Small intestine (tissue), 16 donors: ENCODE measurements at places on chromosomes 7 and 10.

DNA sequence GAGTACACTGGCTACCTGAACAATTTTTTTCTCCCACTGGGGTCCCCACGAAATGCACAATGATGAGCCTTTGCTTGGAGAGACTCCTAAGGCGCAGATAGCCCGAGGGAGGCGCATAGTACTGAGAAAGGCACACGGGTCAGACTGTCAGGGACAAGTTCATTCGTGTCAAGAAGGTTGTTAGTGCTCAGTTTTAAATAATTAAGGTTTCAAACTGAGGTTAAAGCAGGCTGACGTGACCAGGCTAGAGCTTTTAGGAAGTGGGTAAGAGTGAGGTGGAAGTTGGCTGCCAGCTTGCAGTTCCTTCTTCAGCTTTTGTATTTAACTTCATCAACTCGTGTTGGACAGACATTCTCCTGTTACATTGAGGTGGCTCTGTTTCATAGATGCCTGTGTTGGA lies 31.6 kb downstream of the RBM33 start:
- H3K4me3 ChIP-seq = no peak overlapping the region
- H3K36me3 ChIP-seq = no peaks in the 10 kb centered on the region
- no peaks in the 10 kb centered on the region for H3K27me3 ChIP-seq

DNA sequence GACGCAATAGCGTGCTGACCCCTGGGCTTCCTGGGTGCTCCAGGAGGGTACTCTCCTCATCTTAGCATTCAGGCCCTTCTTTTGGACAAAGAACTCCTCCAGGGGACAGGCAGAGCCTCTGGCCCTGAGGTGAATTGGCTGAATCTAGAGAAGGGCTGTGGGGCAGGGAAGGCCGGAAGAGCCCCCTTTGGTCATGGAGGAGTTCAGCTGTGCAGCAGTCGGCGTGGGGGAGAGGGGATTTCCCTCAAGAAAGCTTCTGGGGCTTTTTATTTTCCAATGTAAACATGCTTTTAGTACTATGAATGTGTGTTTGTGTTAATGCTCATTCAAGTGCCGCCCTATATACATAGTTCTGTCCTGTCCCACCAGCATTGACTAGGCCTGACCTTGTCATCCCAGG lies 38.8 kb downstream of the FIGNL1 start:
- no peaks in the 10 kb centered on the region for H3K36me3 ChIP-seq
- no peak overlapping the region for H3K27ac ChIP-seq
- H3K4me3 ChIP-seq = no peak overlapping the region
- DNase-seq = no peak

GRCh38 chr7:90931986-90932916 lies 332.0 kb upstream of the FZD1 start:
- DNase-seq = no peak
- H3K36me3 ChIP-seq = no peaks in the 10 kb centered on the region
- H3K4me3 ChIP-seq = no peak overlapping the region
- no peaks in the 10 kb centered on the region for H3K4me1 ChIP-seq
- H3K27me3 ChIP-seq = no peaks in the 10 kb centered on the region
- H3K27ac ChIP-seq = no peak overlapping the region

DNA sequence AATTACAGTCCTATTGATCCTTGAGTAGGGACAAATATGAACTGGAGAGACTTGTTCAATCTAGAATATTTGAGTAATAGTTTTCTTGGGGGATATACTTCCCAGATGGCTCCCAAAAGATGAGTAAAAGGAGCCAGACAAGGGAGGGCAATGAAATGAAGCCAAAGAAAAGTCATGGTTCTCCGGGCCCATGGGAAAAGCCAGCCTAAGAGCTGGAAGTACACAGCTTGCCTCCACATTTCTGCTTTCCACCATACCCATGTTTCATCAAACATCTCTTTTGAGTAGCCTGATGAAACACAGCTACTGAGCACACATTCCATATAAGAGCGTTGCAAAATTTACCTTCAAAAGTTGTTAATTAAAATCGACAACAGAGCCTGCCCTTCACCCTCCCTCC lies 535.0 kb upstream of the FZD8 start:
- DNase-seq = no peak
- H3K27ac ChIP-seq = no peak overlapping the region
- no peaks in the 10 kb centered on the region for H3K4me1 ChIP-seq

DNA sequence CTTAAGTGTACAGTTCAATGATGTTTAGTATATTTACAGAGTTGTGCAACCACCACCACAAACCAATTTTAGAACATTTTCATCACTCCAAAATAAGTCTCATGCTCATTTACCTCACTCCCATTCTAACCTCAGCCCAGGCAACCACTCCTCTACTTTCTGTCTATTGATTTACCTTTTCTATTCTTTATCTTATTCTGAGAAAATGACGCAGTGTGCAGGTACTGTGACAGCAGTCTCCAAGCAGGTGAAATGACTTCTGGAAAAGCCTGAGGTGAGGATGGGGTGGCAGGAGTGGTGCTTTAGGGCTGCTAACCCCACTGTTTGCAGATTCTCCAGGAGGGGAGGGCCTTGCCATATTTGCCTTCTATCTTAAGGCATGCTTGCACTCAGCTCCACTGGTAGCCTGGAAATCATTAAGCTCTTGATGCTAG lies 39.5 kb downstream of the GARS1 start:
- H3K27ac ChIP-seq = no peak overlapping the region
- H3K36me3 ChIP-seq = peaks cover 28% of the 10 kb centered on the region
- no peak for DNase-seq
- H3K27me3 ChIP-seq = no peaks in the 10 kb centered on the region
- H3K4me3 ChIP-seq = no peak overlapping the region
- H3K4me1 ChIP-seq = no peaks in the 10 kb centered on the region

GRCh38 chr10:15364001-15364400 lies 7.1 kb downstream of the FAM171A1 start:
- H3K4me1 ChIP-seq = no peaks in the 10 kb centered on the region
- H3K27me3 ChIP-seq = no peaks in the 10 kb centered on the region
- no peaks in the 10 kb centered on the region for H3K36me3 ChIP-seq
- H3K27ac ChIP-seq = no peak overlapping the region
- no peak for DNase-seq
- H3K4me3 ChIP-seq = no peak overlapping the region

DNA sequence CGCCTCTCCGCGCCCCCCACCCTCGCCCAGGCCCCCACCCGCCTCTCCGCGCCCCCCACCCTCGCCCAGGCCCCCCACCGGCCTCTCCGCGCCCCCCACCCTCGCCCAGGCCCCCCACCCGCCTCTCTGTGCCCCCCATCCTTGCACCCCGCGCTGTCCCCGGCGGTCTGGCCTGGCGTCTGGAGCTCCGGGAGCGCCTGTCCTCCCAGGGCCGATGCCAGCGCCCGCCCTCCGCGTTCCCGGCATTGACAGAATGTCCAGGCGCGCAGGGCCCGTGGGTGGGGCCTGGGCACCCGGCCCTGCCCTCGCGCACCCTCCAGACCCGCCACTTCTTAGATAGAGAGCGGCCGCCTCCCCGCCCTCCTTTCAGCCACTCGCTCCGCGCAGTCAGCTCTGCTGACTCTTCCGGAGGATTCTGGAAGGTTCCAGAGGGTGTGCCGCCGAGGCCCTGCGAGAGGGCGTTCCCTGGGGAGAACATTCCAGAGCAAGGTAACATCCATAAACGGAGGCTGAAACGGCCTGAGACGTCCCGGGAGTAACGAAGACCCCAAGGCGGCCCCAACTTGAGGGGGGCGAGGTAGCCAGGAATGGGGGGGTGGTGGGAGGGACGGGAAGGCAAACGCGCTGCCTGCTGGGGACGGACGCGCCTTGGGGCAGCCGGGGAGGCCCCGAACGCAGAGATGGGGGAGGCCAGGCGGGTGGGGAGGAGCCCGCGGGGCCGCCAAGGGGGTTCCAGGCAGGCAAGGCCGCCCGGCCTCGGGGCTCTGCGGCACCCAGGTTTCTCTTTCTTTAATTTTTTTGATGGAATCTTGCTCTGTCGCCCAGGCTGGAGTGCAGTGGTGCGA lies 117.8 kb downstream of the DYNC2I1 start:
- no peaks in the 10 kb centered on the region for H3K27me3 ChIP-seq
- no peak for DNase-seq
- no peaks in the 10 kb centered on the region for H3K4me1 ChIP-seq
- H3K27ac ChIP-seq = no peak overlapping the region

DNA sequence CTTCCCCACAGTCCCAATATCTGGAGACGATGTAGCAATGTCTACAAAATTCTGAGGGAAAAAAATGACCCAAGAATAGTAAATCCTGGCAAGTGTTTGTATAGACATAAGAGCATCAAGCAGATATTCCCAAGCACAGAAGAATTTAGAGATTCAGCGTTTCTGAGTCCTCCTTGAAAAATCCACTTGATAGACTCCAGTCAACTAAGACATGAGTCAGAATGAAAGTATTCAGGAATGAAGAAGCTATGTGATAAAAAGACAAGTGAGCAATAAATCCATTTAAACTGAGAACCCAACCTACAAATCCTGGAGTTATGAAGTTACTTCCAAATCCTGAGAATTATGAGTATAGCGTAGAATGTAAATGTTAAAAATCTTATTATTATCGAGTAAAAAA lies 86.1 kb upstream of the NPY start:
- no peaks in the 10 kb centered on the region for H3K27me3 ChIP-seq
- H3K4me1 ChIP-seq = peaks cover 3% of the 10 kb centered on the region
- DNase-seq = no peak
- no peak overlapping the region for H3K27ac ChIP-seq
- no peaks in the 10 kb centered on the region for H3K36me3 ChIP-seq
- no peak overlapping the region for H3K4me3 ChIP-seq

GRCh38 chr10:74079936-74080590 lies 70.6 kb downstream of the AP3M1 start:
- no peaks in the 10 kb centered on the region for H3K27me3 ChIP-seq
- no peak overlapping the region for H3K27ac ChIP-seq
- no peak overlapping the region for H3K4me3 ChIP-seq
- DNase-seq = no peak
- no peaks in the 10 kb centered on the region for H3K4me1 ChIP-seq
- peaks cover 2% of the 10 kb centered on the region for H3K36me3 ChIP-seq

GRCh38 chr7:139370943-139371313 lies 11.2 kb downstream of the LUC7L2 start:
- no peaks in the 10 kb centered on the region for H3K4me1 ChIP-seq
- DNase-seq = no peak
- H3K27ac ChIP-seq = no peak overlapping the region
- H3K4me3 ChIP-seq = no peak overlapping the region
- H3K27me3 ChIP-seq = no peaks in the 10 kb centered on the region

DNA sequence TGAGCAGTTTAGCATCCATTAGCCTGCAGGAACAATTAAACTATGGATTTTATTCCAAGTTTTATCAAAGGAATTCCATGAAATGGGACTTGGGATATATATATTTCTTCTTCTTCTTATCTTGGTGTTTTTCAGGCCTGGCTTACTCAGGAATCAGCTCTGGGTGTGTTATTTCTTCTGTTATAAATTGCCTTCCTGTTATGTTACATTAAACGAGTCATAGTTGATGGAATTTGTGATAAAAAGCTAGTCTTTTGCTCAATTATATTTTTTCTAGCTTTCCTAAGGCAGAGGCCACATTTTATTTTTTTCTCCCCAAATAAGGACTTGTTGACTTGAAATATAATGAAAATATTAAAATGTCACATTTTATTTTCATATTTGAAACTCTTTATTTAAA lies 141.3 kb downstream of the EPC1 start:
- no peaks in the 10 kb centered on the region for H3K36me3 ChIP-seq
- H3K4me3 ChIP-seq = no peak overlapping the region
- no peaks in the 10 kb centered on the region for H3K27me3 ChIP-seq
- no peak for DNase-seq
- H3K4me1 ChIP-seq = peaks cover 2% of the 10 kb centered on the region

DNA sequence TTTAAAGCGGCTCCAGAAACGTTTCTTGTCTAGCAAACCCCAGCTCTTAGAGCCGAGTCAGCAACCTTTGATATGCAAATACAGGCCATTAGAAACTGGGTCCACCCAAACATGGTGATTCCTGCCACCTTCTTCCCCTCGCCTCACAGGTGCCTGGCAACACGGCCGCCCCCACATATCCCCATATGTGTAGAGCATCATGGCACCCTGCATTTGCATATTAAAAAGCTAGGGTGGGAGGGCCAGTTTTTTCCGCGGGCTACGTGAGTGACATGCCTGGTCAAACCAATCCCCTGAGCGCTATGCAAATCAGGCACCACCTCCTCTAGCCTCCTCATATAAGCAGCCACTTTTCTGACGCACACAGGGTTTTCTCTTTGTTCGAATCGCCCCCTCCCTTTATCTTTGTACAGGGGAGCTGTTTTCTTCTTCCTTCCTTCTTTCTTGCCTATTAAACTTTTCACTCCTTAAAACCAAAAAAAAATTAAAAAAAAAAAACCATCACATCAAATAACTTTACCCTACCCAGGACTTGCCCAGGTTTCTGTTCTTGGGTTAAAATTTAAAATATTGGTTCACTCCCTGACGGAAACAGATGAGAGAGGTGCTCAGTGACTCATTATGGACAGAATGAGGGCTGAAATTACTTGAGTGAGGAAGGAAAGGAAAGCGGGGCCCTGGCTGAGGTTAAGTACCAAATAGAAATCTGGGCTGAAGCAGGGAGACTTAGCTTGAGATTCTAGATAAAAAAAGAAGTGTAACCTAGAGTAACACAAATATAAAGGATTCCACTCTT lies 59.8 kb downstream of the COA1 start:
- no peak overlapping the region for H3K4me3 ChIP-seq
- H3K27me3 ChIP-seq = no peaks in the 10 kb centered on the region
- DNase-seq = no peak

DNA sequence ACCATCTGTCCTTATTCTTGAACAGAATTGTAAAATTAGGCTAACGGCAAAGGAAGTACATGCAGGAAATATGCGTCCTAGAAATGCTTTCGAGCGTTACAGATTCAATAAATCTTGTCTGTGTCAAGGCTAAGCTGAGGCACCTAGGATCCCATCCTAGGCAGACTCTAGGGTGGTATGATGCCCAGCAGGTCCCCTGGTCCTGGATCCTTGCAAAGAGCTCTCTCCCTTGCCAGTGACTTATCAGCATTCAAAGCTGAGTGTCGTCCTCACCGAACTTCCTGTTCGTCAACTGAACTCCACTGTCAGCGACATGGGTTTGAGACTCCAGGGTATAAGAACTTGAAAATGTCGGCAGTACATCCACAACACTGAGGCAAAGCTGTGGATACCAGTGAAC lies 61.5 kb downstream of the AKR1E2 start:
- H3K36me3 ChIP-seq = no peaks in the 10 kb centered on the region
- H3K4me3 ChIP-seq = no peak overlapping the region
- H3K27ac ChIP-seq = no peak overlapping the region

GRCh38 chr7:98420966-98421612 lies 20.2 kb upstream of the BAIAP2L1 start:
- no peak overlapping the region for H3K4me3 ChIP-seq
- H3K27me3 ChIP-seq = no peaks in the 10 kb centered on the region
- H3K27ac ChIP-seq = no peak overlapping the region
- H3K4me1 ChIP-seq = no peaks in the 10 kb centered on the region
- no peaks in the 10 kb centered on the region for H3K36me3 ChIP-seq
- DNase-seq = peak; percentile 82

DNA sequence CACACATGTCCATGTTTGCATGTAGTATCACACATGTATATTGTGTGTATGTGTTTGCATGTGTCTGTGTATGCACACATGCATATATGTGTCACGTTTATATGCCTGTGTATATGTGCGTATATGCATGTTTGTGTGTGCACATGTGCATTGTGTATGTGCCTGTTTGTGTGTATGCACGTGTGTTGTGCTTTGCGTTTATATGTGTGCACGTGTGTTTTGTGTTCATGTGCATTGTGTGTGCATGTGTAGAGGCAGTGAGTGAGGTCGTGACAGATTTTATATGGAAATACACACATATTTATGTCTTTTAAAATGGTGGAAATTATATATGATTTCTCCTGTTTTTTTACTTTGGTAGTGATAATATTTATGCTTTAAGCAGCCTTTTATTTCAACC lies 41.2 kb downstream of the ADARB2 start:
- H3K36me3 ChIP-seq = no peaks in the 10 kb centered on the region
- H3K27ac ChIP-seq = no peak overlapping the region
- H3K4me1 ChIP-seq = no peaks in the 10 kb centered on the region
- no peak for DNase-seq
